Trophoblast cell (in vitro differentiated cells and primary cell): ENCODE measurements at places on chromosomes 1 and 21.

- H3K4me1 ChIP-seq, result peaks cover 21% of the 10 kb centered on the region
- no peak for DNase-seq
- H3K27ac ChIP-seq, result peak within 1 kb of the TSS; percentile 1
- H3K36me3 ChIP-seq, result no peaks in the 10 kb centered on the region
- no peaks in the 10 kb centered on the region for H3K27me3 ChIP-seq
- no peak within 1 kb of the TSS for H3K4me3 ChIP-seq
Observed at GRCh38 chr1:150981805-150982712, at the start of gene ANXA9. TSS of gene ANXA9 (plus strand) at chr1:150982292. CDS start at chr1:150983106, 814 bp downstream.

- DNase-seq, result no peak
- H3K4me3 ChIP-seq, result no peak overlapping the region
- no peaks in the 10 kb centered on the region for H3K27me3 ChIP-seq
- peak overlapping the region; percentile 83 for H3K27ac ChIP-seq
Observed at GRCh38 chr1:9441451-9442133, 97.7 kb upstream of the SLC25A33 start.

DNA sequence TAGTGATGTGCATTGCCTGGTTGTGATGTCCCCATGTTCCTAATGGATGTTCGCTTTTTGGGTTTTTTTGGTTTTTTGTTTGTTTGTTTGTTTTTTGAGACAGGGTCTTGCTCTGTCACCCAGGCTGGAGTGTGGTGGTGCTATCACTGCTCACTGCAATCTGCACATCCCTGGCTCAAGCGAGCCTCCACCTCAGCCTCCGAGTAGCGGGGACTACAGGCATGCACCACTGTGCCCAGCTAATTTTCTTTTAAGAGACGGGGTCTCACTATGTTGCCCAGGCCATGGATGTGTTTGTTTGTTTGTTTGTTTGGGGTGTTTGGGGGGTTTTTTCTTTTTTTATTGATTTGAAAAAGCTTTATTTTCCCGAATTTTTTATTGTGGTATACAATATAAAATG, 2.1 kb downstream of the COL6A2 start:
- H3K4me3 ChIP-seq, result no peak overlapping the region
- peaks cover 4% of the 10 kb centered on the region for H3K27me3 ChIP-seq
- no peaks in the 10 kb centered on the region for H3K36me3 ChIP-seq
- peaks cover 2% of the 10 kb centered on the region for H3K4me1 ChIP-seq

DNA sequence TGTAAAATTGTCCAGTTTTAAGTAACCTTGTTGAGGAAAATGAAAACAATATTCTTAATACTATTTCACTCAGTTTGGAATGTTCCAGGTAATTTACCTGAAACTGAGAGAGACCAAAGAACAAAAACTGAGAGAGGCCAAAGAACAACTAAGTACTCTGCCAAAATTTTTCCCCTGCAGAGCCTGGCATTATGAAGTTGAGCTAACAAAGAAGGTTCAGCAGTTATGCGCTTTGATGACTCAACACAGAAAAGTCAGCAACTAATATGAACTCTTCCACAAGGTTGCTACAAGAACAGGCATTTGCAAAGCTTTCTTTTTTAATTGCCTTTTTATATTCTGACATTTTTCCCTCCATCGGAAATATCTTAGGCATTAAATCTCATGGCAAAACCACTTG, 270.9 kb downstream of the CHRM3 start:
- no peaks in the 10 kb centered on the region for H3K36me3 ChIP-seq
- DNase-seq, result peak; percentile 30
- H3K4me3 ChIP-seq, result no peak overlapping the region
- H3K4me1 ChIP-seq, result no peaks in the 10 kb centered on the region

DNA sequence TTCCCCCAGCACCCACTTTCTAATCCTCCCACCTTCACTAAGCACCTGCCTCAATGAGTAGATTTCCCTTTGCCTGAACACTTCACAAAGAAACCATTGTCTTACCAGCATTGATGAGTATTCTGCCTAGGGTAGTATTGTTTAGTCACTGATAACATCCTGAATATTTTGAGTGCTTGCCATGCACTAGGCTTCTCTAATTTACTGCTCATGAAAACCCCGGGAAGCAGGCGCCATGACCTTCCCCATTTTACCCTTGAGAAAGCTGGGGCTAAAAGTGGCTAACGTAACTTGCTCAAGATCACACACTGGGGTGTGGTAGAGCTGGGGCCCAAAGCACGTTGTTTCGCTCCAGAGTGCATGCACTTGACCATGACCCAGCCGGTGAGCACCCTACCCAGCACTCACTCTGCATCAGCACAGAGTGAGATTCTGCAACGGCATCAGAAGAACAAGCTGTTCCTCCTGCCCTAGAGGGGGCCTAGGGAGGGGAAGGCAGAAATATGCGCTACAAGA, 10.6 kb upstream of the F3 start:
- DNase-seq, result no peak
- no peak overlapping the region for H3K4me3 ChIP-seq
- H3K4me1 ChIP-seq, result peaks cover 35% of the 10 kb centered on the region
- H3K27ac ChIP-seq, result peak overlapping the region; percentile 4
- H3K36me3 ChIP-seq, result no peaks in the 10 kb centered on the region

GRCh38 chr1:147509786-147510395, 31.4 kb upstream of the BCL9 start:
- H3K27me3 ChIP-seq, result no peaks in the 10 kb centered on the region
- no peak overlapping the region for H3K27ac ChIP-seq
- peaks cover 6% of the 10 kb centered on the region for H3K4me1 ChIP-seq

- H3K27me3 ChIP-seq, result no peaks in the 10 kb centered on the region
- DNase-seq, result no peak
- H3K4me3 ChIP-seq, result no peak overlapping the region
Observed at GRCh38 chr1:115539061-115539460, 102.7 kb upstream of the VANGL1 start.
